ENCODE measurements at places on chromosomes 16 and 17. TPM values are rescaled to one million over a fixed set of nuclear protein-coding genes. Genes with fewer than 3 reads are reported as not detected.
A peak's percentile ranks its signal among the peaks of the same experiment; 100 is the strongest.

The TNFRSF17 gene
- polyA plus RNA-seq: 14.7 TPM

The ZNF597 gene
- 1.3 TPM for polyA plus RNA-seq

DNA sequence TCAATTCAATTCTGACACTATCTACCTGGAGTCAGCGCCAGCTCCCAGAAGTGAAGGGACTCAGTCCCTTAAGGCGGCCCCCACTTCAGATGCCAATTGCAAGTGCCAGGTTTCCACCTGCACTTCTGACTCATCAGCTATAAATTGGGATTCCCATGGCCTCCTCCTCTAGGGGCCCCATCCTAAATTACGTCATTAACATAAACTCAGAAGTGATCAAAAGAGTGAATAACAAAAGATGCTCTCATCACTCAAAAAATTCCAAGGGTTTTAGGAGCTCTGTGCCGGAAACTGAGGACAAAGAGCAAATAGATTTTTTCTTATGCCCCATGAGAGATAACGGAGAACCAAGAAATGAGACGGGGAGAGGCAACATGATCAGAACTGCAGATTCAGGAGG lies 148.6 kb upstream of the IRX6 start:
- no peak for DNase-seq

- no peak for DNase-seq
Measured at GRCh38 chr17:49987290-49987585, 7.8 kb downstream of the DLX3 start.

- DNase-seq: no peak
Measured at GRCh38 chr17:82802075-82802780, 37.6 kb downstream of the ZNF750 start.

- DNase-seq: peak; percentile 92
Measured at GRCh38 chr16:47143677-47144558, at the start of gene NETO2. NETO2 (minus strand) TSS chr16:47143945; CDS start chr16:47143612, 333 bp downstream.

DNA sequence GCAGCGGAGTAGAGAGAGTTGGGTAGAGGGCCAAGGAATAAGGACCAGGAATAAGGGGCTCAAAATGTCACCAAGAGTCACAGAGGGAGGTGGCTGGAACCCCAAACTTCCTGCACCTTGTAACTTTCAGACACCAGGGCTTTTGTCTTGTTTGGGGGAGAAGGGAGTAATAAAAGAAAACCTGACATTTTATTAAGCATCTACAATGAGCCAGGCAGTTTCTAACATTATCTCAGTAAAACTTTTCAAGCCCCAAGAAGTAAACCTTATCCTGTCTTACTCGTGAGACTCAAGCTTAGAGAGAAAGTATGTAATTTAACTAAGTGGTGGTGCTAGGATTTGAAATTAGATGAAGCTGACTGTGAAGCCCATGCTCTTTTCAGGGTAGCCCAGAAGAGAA lies 848 bp upstream of the MTMR4 start:
- no peak for DNase-seq

- DNase-seq: no peak
Measured at GRCh38 chr17:65332375-65332774, 195.2 kb downstream of the RGS9 start.

- peak; percentile 88 for DNase-seq
Measured at GRCh38 chr16:30893417-30893743, 497 bp downstream of the BCL7C start.

GRCh38 chr17:40935624-40936023 lies 1.8 kb downstream of the KRT23 start:
- no peak for DNase-seq

The ZNF624 gene
- polyA plus RNA-seq: 1.5 TPM

Data from spleen (tissue), 13 donors.